ENCODE measurements at places on chromosomes 7 and 10. TPM values are rescaled to one million over a fixed set of nuclear protein-coding genes. Genes with fewer than 3 reads are reported as not detected.

DNA sequence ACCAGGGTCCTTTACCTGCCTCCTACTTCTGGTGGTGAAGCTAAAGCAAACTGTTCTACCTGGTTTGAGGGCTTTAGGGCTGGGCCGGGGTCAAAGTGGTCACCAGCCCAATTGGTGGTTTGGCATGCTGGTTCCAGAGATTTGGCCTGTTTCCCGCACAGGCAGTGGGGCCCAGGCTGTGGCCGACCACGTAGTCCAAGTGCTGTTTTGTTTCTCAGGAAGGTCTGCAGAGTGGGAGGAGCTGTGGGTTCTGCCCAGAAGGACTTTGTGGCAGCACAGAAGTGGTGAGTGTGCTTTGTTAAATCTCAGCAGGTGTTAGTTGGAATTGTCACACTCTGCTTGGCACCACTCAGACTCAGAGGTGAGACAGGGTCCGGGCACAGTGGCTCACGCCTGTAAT lies 85.8 kb downstream of the MKX start:
- DNase-seq = no peak

Gene EIF5AL1
- total RNA-seq = 0.08 TPM

DNA sequence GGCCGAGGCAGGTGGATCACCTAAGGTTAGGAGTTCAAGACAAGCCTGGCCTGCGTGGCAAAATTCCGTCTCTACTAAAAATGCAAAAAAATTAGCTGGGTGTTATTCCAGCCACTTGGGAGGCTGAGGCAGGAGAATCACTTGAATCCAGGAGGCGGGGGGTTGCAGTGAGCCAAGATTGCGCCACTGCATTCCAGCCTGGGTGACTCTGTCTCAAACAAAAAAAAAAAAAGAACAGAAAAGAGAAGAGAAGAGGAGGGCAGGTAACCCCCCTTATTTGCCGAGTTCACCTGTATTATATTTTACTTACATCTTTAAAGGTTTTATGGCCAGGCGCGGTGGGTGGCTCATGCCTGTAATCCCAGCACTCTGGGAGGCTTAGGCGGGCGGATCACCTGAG lies 91.7 kb downstream of the RNF216 start:
- DNase-seq = no peak

Gene ZNF438
- total RNA-seq = 13.4 TPM

DNA sequence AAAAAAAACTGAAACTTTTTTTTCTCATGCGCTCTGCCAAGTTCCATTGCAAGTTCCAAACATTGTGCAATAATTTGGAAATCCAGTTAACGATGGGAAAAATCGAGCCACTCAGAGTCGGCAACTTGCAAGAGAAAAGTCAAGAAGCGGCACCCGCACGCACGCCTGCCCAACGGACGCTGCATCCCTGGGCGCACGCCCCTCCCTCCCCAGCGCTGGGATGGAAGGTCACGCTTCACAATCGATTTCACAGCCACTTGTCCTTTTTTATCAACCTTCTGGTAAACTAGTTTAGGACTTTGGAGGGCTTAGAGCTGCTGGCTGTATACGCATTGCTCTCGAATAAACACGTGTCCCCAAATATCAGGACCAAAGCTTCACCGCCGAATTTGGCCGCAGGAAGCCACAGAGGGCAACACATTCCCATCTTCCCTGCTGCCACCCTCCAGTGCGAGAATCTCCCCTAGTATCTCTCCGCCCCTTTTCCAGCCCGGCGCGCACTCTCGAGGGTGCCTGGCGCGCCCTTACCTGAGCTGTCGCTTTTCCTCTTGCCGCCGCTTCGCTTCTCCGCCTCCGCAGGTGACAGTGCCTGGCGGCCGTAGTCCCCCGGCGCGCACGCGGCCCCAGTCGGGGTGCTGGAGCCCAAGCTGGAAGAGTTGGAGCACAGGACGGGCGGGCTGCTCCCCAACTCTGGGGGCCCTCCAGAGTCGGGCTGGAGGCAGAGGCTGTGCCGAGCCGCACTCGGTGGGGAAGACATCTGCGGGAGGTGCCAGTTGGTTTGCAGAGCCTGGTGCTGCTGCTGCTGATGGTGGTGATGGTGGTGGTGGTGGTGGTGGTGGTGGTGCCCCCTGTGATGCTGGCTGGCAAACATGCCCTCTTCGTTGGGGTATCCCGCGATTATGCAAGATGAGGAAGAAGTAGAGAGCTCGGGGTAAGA lies 857 bp downstream of the MEOX2 start:
- DNase-seq = peak; percentile 76

Gene PNLIPRP2
- total RNA-seq = not detected
